ENCODE measurements at places on chromosomes 6 and 20.
A peak's percentile ranks its signal among the peaks of the same experiment; 100 is the strongest.

DNA sequence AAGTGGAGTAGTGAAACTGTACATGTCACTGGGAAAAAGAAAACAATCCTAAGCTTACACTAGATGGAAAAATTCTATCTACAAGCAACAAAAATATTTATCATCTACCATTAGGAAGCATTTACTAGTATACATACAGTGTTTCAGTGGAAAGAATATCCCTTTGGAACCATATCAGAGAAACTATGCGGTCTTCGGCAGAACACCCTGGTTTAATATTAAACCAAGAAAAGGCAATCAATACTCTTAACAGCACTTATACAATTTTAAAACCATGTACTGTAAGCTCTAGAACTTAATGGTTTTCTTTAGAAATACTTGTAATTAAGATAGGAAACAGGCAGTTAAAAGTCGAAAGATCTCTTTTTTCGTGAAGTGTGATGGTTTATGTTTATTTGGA, 32.3 kb downstream of the GCLC start:
- no peak for DNase-seq

- no peak for DNase-seq
Measured at GRCh38 chr20:22004946-22005345, 299.5 kb downstream of the PAX1 start.

- no peak for DNase-seq
Measured at GRCh38 chr20:3452690-3453089, 18.1 kb upstream of the ATRN start.

GRCh38 chr20:50533464-50533863, 23.3 kb downstream of the PTPN1 start:
- DNase-seq: no peak

DNA sequence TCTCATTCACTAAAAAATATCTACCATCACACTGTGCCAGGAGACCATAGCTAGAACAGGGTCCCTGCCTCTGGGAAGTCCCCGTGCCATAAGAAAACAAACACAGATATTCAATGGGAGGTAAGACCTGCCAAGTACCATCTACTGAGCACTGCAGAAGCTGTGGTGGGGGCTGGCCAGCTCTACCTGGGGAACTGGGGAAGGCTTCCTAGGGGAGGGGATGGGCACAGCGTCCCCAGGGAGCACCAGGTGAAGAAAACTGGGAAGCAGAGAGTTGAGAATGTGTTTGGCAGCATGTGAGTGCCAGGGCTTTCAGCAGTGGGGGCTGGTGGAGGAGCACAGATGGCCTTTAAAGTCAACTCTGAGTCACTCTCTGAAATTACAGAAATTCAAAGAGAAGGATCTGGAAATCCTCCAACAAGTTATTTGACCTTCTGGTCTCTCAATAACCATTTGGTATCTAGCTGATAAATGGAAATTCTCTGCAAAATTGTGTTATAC, 85.2 kb downstream of the SHLD1 start:
- DNase-seq: peak; percentile 84

Data from mesenchymal stem cell (in vitro differentiated cells and primary cell).